ENCODE measurements at places on chromosomes 2 and 18. TPM values are rescaled to one million over a fixed set of nuclear protein-coding genes. Genes with fewer than 3 reads are reported as not detected.

SERPINB10 gene
- not detected for total RNA-seq

LRATD1 gene
- total RNA-seq: not detected

GPR55 gene
- not detected for total RNA-seq

- no peak for DNase-seq
These were observed 4.7 kb downstream of the MYOM1 start for GRCh38 chr18:3214855-3215637.

GRCh38 chr2:75920859-75921551, 210.3 kb upstream of the GCFC2 start:
- no peak for DNase-seq

BMP10 gene
- 0.46 TPM for total RNA-seq

Measured in A172 (cell line).